ENCODE measurements at places on chromosomes 12 and 14.

DNA sequence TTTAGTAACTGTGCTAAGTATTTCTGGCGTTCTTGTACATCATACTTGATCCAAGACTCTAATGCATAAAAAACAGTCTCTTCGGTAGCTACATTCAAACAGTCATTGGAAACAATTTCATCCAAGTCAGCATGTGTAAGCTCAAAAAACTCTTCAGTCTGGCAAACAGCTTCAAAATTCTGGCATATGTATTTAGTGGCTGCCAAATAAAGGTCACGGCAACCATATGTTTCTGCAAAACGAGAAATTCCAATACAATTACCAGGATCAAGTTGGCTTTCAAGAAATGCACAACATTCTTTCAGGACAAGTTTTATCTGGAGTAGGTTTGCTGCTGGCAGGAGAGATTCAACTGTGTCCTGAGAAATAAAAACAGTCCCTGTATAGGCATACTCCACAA lies 16.5 kb downstream of the KLHL28 start:
- DNase-seq = no peak

DNA sequence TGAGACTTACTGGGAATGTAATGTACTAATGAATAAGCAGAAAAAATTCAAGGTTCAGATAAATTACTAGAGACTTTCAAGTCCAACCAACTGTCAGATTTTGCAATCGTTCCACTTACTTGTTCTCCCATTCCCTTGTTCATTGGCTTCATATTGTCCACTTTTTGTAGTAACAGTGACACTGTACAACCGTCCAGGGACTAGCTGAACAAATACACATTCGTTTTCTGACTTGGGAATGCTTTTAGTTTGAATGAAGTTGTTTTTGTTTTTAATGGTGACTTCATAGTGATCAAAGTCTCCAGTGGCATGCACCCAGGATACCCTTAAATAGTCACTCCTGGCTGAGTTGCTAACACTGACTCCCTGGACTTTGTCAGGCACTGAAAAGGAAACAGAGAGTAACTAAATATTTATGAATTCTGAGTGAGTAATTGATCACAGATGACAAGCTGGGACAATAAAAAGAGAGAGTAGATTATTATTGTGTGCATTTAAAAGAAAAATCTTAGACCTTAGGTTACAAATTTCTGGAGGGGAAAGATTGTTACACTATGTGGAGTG lies 65.4 kb downstream of the PTPRB start:
- DNase-seq = no peak

- no peak for DNase-seq
Measured at GRCh38 chr14:38973083-38973700, 129.8 kb downstream of the SEC23A start.

DNA sequence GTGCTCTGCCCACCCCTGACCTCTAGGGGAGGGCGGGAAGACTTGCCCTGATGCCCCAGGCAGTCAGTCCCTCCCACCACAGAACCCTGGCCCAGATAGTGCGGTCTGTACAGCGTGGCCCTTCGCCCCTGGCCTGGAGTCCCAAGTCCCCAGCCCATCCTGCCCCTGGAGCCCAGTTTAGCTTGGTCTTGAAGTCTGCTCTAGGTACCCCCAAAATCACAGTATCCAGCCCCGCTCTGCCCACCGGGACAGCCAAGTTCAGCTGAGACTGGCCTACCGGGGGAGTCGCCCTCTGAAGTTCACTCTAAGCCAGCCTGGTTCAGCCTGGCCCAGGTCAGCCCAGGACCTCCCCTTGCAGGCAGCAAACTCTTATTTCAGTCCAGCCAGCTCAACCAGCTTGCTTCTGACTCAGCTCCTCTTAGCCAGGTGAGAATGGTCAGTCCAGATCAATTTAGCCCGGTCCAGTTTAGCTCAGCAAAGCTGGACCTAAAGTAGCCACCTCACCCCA lies 75.9 kb downstream of the TMEM121 start:
- no peak for DNase-seq

DNA sequence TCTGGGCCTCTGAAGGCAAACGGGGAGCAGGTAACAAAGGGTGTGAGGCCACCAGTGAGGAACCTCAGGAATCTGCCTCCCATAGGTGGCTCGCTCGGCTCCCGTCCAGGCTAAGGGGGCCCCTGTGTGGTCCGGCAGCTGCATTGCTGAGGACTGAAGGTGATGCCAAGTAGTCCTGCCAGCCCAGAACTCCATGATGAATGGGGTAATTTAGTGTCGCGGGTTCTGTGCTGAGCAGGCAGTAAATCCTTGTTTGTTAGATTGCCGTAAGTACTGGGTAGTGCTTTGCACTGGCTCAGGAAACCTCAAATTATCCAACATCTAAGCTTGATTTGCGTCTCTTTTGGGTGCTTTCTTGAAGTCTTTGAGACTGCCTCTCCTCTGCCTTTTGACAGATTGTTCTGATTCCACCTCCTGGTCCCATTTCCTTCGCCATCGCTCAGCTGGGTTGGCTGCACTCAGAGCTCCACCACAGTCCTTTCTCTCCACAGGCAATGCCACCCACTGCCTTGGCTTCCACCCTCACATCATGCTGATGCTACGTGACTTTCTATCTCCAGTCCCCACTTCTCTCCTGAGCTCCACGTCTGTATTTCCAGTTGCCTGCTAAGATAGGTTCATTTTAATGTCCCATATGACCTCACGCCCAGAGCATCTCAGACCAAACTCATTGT lies 392.0 kb downstream of the FUT8 start:
- no peak for DNase-seq

- DNase-seq = no peak
Measured at GRCh38 chr12:6866920-6867412, 365 bp upstream of the TPI1 start.

DNA sequence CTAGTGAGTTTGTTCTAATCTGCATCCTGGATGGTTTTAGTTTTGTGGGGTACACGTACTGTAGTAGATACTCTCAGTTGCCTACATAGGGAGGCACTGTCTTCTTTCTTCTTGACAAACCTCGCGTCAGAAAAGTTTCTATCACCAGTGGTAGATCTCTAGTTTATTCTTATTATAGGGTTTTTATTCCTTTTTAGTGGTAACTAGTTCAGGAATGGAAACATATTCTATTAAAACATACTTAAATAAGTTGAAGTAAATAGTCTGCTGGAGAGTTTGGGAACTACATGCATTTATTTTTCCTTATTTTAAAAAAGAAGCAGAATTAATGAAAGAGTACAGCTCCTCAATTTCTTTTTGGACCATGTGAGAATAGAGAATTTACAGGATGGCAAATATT lies 33.6 kb upstream of the OR9K2 start:
- DNase-seq = no peak

DNA sequence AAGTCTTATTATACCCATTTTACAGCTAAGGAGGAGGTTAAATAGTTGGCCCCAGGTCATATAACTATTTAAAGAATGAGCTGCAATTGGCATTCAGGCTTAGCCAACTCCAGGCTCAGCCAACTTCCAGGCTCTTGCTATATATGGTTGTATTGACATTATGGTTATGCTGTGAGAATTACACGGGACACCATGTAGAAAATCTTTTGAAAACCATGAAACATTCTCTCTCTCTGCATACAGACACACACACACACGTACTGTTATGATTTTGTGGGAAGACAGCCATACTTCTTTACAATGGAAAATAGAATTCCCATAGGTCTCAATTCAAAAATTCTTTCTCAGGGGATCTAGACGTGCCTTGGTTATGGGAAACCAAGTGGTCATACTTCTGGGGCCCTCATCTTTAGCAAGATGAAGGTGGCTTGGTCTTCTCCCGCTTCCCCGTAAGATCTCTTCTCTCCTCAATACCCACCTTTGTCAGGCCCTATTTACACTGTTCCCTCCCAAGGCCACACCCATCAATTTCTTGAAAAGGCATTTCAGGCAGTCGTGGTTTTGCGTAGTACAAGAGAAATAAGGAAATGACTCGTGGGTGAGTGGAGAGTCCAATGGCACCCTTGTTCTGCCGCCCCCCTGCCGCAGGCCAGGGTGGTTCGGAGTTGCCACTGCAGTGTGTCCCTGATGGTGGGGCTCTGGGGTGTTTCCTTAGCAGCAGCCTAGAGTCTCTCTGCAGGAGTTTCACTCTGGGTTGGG lies 10.0 kb upstream of the GPRC5A start:
- DNase-seq = no peak

- DNase-seq = no peak
Measured at GRCh38 chr12:2856051-2856450, 788 bp downstream of the TEX52 start.

GRCh38 chr12:57803319-57803893 lies 15.1 kb downstream of the AVIL start:
- no peak for DNase-seq

DNA sequence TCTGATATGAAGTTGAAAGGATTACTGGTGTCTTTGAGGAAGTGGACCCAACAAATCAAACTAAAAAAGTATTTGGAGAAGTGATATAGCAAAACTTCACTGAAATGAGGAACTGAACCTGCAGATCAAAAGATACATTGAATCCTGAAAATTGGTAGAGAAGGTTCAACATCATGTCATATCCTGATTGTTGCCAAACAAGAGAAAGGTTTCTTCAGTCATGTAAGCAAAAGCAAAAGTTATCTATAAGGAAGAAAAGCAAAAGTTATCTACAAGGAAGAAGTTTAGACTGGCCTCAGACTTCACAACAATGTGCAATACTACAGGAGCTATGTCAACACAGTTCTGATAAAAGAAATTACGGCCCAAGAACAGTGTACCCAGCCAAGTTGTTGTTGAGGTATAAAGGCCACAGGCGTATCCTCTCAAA lies 142.7 kb downstream of the RAD51B start:
- DNase-seq = peak; percentile 16

DNA sequence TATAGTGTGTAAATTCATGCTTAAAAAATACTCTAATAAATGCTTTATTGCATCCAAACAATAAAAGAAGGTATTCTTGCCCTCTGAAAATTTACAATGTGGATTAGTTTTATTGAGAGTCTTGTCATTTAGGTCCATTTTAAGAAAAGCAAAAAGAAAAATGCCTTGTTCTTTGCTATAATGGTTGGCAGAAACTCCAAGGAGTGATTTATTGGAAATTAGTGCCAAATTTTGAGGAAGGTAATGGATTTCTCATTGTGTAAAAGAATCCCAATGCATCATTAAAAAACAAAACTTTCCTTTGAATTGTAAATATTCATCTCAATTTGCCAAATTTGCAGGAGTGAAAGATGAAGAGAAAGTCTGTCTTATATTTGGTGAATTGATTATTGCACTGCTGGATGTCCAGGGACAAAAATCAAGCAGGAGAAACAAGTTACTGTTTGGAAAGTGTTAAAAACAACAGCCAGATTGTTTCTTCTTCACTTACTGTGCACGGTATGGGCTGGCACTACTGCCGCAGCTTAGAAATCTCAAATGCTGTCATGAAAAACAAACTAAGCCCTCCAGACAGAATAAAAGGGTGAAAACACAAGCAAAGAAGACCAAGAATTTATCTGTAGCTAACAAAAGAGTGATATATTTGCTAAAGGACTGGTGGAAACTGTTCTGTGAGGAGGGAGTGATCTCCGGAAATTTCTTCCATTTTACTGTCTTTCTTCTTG lies 511.7 kb downstream of the TMTC2 start:
- no peak for DNase-seq

DNA sequence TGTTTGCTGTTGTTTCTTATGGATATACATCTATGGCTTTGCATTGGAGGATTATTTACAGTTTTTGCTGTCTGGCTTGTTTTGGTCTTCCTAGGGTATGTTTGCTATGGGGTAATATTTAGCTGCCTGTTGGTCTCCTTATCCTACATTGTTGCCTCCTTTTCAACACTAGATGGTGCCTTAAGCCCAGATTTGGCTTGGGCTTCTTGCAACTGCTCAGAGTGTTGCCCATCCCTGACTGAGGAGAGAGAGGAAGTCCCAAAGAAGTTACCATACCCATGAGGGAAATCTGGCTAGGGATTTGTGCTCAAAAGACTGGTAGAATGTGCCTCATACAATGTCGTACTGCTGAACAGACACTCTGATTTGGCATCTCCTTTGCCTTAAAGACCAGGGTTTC lies 94.6 kb upstream of the MUCL1 start:
- DNase-seq = no peak

DNA sequence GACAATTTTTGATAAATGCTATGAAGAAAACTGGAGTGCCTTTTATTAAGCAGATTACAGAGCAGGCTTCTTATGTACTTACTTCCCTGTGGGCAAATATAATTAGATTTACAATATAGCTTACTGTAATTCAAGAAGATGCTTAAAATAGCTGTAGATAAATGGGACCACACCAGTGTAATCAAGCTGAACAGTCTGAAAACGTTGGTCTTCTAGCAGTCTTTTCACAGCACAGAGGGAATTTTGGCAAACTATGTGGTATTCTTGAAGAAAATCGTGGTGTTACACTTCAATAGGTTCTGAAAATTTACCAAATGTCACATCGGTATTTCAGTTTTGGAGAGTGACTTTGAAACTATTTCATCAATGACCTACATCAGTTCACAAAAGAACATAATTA lies 47.7 kb downstream of the SLC16A7 start:
- no peak for DNase-seq

- no peak for DNase-seq
Measured at GRCh38 chr12:64445490-64445889, 6.4 kb upstream of the TBK1 start.

GRCh38 chr14:22822571-22823098 lies 7.1 kb upstream of the MRPL52 start:
- no peak for DNase-seq

GRCh38 chr14:103382376-103382775 lies 2.8 kb upstream of the MARK3 start:
- no peak for DNase-seq

- no peak for DNase-seq
Measured at GRCh38 chr14:50578433-50578832, 18.5 kb downstream of the ATL1 start.

- DNase-seq = no peak
Measured at GRCh38 chr12:123306200-123306599, 34.5 kb upstream of the CDK2AP1 start.

DNA sequence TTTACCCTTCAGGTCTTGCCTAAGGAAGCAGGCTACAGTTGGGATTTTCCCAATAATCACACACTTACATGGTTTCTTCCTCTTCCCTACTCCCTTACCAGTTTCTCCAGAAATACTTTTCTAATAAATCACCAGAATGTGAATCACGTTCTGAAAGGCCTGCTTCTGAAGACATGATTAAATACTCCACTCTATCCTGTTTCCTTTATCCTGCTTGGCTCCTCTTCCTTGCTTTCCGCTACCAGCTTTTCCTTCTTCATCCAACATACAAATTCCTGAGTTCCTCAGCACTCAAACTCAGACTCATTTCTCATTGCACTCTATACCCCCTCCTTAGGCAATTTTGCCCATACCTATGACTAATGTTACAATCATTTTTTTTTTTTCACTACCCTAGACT lies 118.3 kb downstream of the MGAT4C start:
- no peak for DNase-seq

DNA sequence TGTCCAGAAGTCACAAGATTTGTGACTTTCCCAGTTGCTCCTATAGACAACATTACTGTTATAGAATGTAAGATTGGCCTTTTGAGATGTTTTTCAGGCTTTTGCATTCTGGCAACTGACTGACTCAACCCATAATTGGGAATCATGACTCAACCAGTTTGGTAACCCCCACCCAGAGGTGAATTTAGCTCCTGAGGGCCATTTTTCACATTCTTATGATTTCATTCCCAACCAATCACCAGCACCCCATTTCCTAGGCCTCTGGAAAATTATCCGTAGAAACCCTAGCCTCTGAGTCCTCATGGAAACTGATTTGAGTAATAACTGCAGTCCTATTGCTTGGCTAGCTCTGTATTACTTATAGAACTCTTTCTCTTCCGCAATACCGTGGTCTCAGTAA lies 626.0 kb upstream of the SEL1L start:
- no peak for DNase-seq

GRCh38 chr12:110249105-110249504 lies 31.9 kb upstream of the ATP2A2 start:
- no peak for DNase-seq

GRCh38 chr14:99506276-99506675 lies 25.1 kb downstream of the CCNK start:
- DNase-seq = no peak

Data from GM12891 (cell line).